AG04450 (cell line): ENCODE measurements at places on chromosomes 11 and 22. TPM values are rescaled to one million over a fixed set of nuclear protein-coding genes. Genes with fewer than 3 reads are reported as not detected.

DNA sequence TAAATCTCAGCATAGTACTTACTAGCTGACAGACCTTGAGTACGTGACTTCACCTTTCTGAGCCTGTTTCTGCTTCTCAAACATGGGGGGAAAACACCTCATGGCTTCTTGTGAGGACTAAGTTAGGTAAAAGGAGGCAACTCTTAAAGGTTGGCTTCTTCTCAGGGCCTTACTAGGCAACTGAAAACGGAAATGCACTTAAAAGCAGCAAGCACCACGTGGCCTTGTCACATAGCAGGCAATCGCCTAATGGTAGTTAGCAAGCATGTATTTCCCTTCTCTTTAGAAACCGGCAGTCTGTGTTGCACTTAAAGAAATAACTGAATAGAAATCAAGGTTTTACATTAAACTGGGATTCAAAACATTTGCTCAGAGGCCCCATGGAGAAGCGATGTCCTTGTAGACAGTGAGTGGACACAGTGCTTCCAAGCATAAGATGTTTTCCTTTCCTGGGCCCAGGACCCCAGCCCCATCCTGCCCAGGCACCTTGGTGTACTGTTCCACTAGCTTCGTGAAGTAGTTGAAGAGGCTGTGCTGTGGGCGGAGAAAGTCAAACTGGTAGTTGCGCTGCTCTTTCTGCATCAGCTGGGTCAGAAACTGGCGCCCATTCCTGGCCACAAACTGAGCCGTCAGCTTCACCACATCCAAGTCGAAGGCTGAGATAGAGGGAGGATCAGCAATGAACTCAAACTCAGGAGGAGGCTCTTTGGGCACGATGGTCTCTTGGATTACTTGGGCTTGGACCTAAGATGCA is 12.1 kb downstream of the SF3A1 start:
- DNase-seq: no peak

GRCh38 chr11:100294748-100295147 is 392.3 kb upstream of the ARHGAP42 start:
- no peak for DNase-seq

The CRYBB2 gene
- 1.7 and 2.7 TPM in 2 replicates for polyA plus RNA-seq

DNA sequence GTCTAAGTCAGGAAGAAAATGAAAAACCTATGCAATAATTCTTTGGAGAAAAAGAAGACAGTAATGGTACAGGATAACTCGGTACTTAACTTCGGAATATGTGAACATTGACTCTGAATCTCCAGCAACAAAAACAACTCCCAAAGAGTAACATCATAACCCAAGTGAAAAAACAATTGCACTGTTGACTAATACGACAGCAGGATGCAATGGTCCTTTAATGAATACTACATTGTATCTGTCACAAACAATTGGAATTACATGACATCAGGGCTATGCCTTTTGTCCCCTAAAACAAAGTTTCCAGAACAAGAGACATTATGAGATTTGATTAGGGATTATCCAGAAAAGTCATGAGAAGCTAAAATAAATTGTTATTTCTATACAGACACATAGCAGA is 1065.9 kb downstream of the LRRC4C start:
- DNase-seq: no peak

- no peak for DNase-seq
Measured at GRCh38 chr11:57324154-57324885, 432 bp downstream of the TNKS1BP1 start.

- no peak for DNase-seq
Measured at GRCh38 chr11:121755191-121755590, 302.4 kb upstream of the SORL1-AS1 start.

The ISX gene
- polyA plus RNA-seq: not detected in 2 replicates

DNA sequence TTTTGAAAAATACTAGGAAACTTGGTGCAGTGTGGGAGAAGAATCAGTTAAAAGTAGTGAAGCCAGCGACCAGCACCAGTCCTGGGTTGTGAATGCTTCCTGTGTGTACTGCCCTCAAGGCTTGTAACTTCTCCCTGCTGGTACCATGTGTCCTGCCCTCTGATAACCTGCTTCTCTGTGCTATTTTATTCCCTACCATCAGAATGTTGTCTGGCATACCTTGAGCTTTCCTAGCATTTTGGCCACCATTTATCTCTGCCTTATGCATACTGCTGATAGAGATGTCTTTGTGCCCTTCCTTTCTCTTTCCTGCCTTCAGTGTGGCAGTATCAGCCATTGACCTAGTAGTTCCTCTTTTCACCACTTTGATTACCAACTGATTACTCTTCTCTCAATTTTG is 2.0 kb downstream of the GTF2H1 start:
- no peak for DNase-seq

DNA sequence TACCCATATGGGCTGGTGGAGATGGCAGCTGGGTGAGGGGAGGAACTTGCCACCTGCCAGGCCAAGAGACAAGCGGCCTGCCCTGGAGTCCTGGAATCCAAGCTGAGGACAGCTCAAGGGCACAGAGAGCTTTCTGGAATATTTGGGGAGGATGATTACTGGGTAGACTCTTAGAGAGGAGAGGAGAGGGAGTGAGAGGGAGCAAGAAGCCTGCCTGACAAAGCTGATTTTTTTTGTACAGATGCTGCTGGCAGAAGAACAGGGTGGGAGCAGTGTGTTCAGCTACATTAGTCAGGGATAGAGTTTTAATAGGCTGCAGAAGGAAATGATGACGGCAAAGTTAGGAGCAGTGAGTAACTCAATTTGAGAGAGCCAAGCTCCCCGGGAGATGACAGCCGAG is 299.3 kb downstream of the NXPE2 start:
- DNase-seq: no peak

- no peak for DNase-seq
Measured at GRCh38 chr11:86152901-86153300, 84.0 kb upstream of the PICALM start.

GRCh38 chr11:39144351-39145130 is 2314.9 kb downstream of the LRRC4C start:
- DNase-seq: no peak

The TRIM51 gene
- polyA plus RNA-seq: not detected in 2 replicates

- DNase-seq: no peak
Measured at GRCh38 chr11:130340671-130341319, 26.1 kb upstream of the ZBTB44 start.

DNA sequence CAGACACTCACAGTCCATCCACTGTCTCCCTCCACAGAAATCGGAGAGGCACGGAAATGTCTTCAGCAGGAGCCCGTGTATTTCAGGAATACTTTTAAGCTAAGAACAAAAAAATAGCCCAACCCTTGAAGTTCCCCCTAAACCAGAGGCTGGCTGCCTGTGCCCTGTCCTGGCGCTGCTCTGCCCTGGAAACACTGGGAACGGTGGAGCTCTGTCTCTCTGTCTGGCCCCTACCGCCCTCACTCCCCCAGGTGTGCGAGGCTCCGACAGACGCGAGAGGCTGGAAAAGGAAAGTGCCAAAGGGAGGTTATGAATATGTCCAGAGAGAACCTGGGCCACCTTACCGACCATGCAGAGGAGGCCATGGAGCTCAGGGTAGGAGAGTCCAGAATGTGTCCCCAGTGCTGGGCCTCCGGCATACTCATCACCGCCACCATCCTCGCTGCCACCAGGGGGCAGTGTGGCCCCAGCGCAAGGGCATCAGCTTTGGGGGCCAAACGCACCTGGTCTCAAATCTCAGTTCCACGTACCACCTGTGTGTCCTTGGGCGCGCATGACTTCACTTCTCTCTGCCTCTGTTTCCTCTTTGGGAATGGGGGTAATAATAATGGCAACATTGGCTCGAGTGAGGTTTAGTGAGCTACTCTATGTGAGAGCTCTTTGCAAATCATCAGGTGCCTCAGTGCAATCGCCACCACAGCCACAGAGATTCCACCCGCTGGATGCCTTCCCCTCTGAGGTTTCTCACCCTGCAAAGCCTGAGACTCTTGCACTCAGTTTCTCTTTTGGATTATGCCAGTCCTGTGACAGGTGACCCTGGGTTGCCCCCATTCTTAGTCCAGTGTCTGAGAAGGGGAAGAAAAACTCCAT is 10.4 kb upstream of the SLCO2B1 start:
- no peak for DNase-seq

- DNase-seq: no peak
Measured at GRCh38 chr11:112226831-112227401, 688 bp downstream of the PTS start.

The P2RY6 gene
- polyA plus RNA-seq: not detected in 2 replicates

The BATF2 gene
- polyA plus RNA-seq: 1.5 and 2.1 TPM in 2 replicates

DNA sequence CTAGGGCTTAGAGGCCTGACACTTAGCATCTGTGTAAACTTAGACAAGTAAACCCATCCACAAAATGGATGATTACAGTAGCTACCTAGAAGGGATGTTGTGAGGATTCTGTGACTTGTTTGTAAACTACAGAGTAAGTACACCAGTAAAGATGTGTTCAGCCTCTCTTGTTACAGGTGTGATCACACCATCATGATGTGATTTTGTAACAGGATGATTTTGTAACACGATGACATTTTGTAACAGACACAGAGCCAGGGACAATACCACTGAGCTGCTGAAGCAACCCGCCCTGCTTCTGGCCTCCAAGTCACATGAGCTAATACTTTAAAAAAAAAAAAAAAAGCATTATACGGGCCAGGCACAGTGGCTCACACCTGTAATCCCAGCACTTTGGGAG is 17.0 kb downstream of the FADD start:
- DNase-seq: no peak

DNA sequence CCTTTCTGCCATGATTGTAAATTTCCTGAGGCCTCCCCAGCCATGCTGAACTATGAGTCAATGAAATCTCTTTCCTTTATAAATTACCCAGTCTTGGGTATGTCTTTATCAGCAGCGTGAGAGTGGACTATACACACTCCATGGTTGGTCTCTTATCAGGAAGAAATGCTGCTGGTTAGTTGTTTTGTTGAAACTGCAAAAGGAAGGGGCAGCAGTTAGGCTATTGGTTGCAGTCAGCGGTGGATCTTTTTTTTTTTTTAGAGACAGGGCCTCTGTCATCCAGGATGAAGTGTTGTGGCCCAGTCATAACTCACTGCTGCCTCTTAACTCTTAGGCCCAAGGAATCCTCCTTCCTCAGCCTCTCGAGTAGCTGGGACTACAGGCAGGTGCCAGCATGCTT is 51.7 kb downstream of the HSD17B12 start:
- no peak for DNase-seq
